ENCODE measurements at places on chromosomes 16 and 17.

DNA sequence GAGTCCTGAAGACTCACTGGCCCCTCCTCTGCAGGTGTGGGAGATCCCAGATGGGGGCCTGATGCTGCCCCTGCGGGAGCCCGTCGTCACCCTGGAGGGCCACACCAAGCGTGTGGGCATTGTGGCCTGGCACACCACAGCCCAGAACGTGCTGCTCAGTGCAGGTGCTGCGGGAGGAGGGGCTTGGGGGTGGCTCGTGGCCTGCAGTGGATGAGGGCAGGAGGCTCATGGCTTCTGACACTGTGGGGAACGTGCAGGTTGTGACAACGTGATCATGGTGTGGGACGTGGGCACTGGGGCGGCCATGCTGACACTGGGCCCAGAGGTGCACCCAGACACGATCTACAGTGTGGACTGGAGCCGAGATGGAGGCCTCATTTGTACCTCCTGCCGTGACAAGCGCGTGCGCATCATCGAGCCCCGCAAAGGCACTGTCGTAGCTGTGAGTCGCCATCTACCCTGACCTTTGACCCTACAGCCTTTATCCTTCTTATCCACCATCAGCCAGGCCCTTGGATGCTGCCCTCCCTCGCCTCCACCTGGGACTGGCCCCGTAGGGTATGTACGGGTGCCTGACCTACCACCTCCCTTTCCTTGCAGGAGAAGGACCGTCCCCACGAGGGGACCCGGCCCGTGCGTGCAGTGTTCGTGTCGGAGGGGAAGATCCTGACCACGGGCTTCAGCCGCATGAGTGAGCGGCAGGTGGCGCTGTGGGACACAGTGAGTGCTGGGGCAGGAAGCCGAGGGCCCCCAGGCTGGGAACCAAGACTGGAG is 3.6 kb downstream of the CORO1A start:
- peak; percentile 73 for DNase-seq

- no peak for DNase-seq
These were observed 37.5 kb upstream of the RBFOX3 start for GRCh38 chr17:79648181-79648831.

DNA sequence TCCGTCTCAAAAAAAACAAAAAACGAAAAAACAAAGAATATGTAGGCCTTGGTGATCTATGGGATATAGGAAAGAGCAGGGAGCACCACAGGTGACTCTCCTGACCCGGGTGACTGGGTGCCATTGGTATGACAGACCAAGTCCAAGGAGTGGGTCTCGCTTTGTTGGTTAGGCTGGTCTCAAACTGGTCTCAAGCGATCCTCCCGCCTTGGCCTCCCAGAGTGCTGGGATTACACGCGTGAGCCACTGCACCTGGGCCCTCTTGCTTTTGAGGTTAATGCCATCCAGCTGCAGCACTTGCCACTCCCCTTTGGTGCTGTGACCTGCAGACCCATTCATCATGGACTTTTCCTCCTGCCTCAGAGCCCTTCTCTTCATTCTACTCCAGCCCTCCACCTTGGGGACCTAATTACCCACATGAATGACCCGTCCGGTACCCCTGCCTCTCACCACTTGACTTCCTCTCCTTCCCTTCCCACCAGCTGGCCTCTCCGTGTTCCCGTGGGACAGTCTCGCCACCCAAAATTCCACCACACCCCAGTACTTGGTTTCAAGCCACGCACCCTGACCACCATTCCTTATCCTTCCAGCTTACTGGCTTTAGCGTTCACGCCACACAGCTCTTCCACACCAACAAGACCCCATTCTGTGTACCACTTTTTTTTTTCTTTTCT is 3.2 kb upstream of the UBE2G1 start:
- no peak for DNase-seq

DNA sequence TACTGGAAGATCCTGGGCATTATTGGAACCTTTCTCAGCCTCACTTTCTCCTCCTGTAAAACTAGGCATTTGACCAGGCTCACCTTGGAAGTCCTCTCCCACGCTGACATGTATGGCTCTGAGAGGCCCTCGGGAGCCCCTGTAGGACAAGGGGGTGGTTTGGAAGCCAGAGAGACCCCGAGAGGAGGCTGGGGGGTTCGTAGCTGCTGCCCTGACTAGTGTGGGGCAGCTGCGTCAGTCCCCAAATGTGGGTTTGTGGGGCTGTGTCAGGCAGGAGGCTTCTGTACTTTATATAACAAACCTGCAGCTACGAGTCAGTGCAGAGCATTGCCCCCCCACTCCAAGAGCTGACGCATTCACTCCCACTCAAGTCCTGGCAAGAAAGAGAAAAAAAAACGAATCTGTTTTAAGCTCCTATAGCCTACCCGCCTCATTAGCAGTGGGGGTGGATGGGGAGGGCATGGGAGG is 1.8 kb downstream of the CX3CL1 start:
- no peak for DNase-seq

GRCh38 chr17:19317359-19318095 is 45.0 kb downstream of the B9D1 start:
- DNase-seq = no peak

- DNase-seq = no peak
These were observed 12.8 kb downstream of the PLXDC1 start for GRCh38 chr17:39138431-39139160.

- DNase-seq = no peak
These were observed 148.2 kb downstream of the TMEM132E start for GRCh38 chr17:34727601-34728000.

DNA sequence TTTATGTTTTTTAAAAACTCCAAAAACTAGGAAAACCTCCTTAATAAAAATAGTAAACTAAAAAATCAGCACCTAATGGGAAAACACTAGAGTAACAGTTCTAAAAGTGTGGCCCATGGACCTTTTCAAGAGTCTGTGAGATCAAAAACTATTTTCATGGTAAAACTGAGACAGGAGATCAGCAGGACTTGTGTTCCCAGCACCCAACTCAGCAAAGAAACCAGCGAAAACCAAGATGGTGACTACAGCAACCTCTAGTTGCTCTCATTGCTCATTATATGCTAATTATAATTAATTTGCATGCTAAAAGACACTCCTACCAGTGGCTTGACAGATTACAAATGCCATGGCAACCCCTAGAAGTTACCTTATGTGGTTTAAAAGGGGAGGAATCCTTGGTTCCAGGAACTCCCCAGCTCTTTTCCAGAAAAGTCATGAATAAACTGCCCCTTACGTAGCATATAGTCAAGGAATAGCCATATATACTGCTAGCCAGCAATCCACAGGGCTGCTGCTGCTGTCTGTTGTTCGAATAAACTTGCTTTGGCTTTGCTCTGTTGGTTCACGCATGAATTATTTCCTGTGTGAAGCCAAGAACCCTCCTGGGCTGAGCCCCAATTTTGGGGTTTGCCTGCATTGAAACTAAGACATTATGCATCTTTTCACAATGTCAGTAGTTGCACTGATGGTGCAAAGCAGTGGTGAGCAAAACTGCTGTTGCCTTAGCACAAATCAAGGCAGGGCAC is 12.4 kb downstream of the CMTR2 start:
- no peak for DNase-seq

DNA sequence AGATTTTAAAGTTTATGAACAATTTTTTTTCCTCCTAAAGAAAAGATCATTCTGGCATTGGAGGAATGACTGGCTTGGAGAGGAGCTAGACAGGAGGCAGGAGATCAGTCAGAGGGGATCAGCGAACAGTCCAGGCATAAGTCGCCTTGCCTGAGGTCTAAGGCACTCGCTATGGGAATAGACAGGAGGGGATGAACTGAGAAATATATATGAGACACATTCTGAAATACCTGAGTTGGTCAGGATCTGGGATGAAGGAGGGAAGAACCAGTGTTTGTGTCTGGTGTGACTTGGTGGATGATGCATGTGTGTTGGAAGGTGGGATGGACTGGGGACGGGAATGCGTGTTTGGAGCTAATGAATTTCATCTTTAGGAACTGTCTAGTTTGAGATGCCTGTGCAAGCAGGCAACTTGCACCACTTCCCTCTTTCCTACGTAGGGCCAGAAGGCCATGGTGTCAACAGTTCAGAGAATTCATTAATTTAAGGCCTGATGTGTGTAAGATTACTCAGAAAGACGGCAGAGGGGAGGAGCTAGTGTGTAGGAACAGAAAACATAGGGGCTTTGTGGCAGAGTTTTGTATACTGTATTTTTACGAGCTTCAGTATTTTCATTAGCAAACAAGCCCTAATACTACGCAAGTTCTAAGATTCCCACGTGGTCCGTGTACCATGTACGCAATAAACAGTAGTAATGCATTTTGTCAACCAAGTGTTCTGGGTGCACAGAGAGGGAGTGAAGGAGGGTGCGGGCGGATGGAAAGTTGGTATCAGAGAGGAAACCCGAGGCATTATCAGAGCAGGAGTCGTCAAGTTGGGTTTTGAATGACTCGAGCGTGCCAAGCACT is 825 bp downstream of the HEATR6 start:
- DNase-seq = peak; percentile 31

GRCh38 chr17:17175917-17176316 is 30.2 kb downstream of the PLD6 start:
- DNase-seq = no peak

GRCh38 chr16:88694221-88695087 is 8.1 kb upstream of the SNAI3 start:
- DNase-seq = no peak

Measured in stimulated activated CD4-positive, alpha-beta T cell treated with anti-CD3 and anti-CD28 coated beads, Interleukin-12 subunit alpha, Interleukin-12 subunit beta, amount 100 ng/mL, for 24 hours (primary cell).